T-cell (primary cell): ENCODE measurements at places on chromosomes 3 and 15.

DNA sequence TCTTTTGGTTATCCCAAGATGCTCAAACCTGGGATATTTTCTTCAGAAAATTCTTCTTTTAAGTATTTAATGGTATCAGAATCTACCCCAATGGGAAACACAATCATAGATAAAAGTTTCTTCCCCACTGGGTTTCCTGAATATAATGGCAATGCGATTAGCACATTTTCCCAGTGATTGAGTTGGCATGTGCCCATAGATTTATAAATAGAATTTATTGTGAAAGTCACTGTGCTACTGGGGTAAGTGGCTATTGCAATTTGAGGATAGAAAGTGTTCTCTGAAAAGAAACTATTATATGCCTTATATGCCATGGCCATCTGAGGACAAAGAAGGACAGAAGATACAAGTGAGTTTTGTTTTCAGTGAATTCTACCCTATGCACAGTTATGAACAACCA is 99.0 kb upstream of the RBMS3 start:
- no peaks in the 10 kb centered on the region for H3K27me3 ChIP-seq
- H3K36me3 ChIP-seq, result no peaks in the 10 kb centered on the region
- H3K4me3 ChIP-seq, result no peak overlapping the region
- DNase-seq, result no peak

DNA sequence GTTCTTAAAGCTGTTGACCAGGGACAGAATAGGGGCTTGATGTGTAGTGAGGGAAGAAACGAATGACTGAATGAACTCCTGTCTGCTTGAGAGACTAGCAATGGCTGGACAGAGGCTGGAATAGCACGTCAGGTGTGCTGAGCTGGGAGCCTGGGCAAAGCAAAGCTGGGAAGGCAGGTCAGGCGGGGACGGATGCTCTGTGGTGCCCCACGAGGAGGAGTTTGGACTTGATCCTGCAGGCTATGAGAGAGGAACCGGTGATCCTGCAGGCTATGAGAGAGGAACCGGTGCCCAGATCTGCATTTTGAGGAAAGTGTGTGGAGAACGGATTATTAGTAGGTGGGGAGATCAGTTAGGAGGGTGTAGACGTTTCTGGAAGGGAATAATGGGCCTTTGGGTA is 31.3 kb upstream of the PSTPIP1 start:
- no peaks in the 10 kb centered on the region for H3K4me1 ChIP-seq
- no peaks in the 10 kb centered on the region for H3K27me3 ChIP-seq
- no peaks in the 10 kb centered on the region for H3K36me3 ChIP-seq

DNA sequence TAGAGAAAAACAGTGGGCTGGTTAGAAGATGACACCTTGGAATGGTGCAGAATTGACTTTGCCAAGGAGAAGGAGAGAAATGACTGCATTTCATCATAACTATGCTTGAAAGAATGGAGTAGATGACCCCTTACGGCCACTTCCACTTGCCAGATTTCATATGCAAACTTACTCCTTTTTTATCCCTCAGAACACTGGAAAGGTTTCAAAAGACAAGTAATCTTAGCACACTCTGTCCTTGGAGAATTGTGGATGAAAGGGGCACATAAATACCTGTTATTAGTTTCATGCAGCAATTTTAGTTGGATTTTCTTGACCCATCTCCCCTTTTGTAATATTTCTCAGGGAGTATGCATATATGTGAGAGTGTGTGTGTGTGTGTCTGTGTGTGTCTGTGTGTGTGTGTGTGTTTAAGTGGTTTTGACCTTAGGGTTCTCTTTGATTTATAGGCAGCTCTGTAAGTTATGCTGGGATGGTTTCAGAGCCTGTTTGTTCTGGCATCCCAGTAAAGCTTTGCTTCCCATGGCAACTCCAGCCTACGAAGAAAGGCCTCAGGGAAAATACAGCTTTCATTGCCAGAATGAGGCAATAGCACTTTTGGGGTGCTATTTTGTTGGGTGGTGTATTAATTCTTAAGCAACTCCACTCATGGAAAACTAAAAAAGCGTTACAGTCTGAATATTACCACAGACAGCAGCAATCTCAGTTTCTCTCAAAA is 122.2 kb upstream of the TP63 start:
- H3K36me3 ChIP-seq, result no peaks in the 10 kb centered on the region
- H3K4me1 ChIP-seq, result no peaks in the 10 kb centered on the region
- no peak overlapping the region for H3K27ac ChIP-seq
- peaks cover 2% of the 10 kb centered on the region for H3K27me3 ChIP-seq
- DNase-seq, result no peak

- H3K36me3 ChIP-seq, result no peaks in the 10 kb centered on the region
- no peak overlapping the region for H3K4me3 ChIP-seq
- no peaks in the 10 kb centered on the region for H3K4me1 ChIP-seq
- H3K27ac ChIP-seq, result no peak overlapping the region
- no peak for DNase-seq
- no peaks in the 10 kb centered on the region for H3K27me3 ChIP-seq
Observed at GRCh38 chr3:160963949-160964348, 141.2 kb downstream of the B3GALNT1 start.

GRCh38 chr15:78032671-78033070 is 44.8 kb downstream of the TBC1D2B start:
- H3K4me3 ChIP-seq, result no peak overlapping the region
- peaks cover 28% of the 10 kb centered on the region for H3K36me3 ChIP-seq
- H3K27ac ChIP-seq, result peak overlapping the region; percentile 87
- no peak for DNase-seq
- no peaks in the 10 kb centered on the region for H3K27me3 ChIP-seq

DNA sequence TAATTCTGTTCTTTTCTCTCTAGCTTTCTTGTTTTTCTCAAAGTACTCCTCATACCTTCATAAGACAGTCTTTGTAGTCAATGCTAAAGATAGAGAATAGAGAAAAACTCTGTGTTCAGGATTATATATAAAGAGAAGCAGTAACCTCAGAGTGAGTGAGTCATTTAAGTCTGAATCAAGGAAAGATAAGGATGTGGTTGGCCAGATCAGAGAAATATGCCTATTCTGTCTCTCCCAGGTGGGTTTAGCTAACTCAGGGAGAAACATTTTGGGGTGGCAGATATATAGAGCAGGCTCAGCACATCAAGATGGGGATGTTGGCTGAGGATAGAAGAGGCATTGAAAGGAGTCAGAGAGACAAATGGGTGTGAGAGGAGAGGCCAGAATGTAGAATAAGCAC is 31.4 kb downstream of the GTF2E1 start:
- no peak overlapping the region for H3K27ac ChIP-seq
- no peaks in the 10 kb centered on the region for H3K27me3 ChIP-seq
- no peaks in the 10 kb centered on the region for H3K36me3 ChIP-seq
- no peak overlapping the region for H3K4me3 ChIP-seq

DNA sequence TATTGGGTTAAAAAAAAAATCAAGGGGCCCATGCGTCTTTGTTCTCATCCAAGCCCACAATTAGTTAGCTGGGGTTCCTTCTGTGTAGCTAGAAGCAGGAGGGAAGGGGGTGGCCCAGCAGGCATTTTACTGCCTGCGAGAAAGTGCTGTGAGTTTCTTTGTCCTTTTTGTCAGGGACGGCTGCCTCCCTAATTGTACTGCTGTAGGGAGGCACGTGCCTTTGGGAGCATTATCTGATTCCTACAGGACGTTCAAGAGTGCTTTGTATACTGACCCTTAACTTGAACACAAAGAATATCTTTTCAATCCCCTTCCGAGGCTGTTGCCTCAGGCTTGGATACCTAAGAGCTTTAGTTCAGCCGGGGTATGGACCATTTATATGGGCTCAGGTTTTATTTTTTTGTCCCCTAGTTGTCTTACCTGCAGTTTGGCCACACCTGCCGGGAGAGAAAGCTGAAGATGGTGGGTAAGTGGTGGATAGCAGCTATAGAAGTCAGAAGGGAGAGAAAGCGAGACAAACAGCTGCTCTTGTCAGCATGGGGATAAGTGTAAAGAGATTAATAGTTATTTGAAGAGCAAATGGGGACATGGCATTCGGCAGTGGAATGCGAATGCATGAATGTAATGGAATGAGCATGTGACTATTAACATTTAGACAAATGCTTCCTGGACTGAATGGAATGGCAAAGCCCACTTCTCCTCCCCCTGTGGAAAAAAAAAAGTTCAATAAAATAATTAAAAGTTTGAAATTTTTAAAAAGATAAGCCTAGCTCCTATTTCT is 175.2 kb downstream of the TP63 start:
- no peak overlapping the region for H3K4me3 ChIP-seq
- no peaks in the 10 kb centered on the region for H3K36me3 ChIP-seq

GRCh38 chr3:194129581-194130133 is 6.3 kb upstream of the HES1 start:
- peaks cover 2% of the 10 kb centered on the region for H3K27me3 ChIP-seq
- H3K27ac ChIP-seq, result no peak overlapping the region
- peaks cover 12% of the 10 kb centered on the region for H3K4me1 ChIP-seq
- H3K36me3 ChIP-seq, result no peaks in the 10 kb centered on the region

DNA sequence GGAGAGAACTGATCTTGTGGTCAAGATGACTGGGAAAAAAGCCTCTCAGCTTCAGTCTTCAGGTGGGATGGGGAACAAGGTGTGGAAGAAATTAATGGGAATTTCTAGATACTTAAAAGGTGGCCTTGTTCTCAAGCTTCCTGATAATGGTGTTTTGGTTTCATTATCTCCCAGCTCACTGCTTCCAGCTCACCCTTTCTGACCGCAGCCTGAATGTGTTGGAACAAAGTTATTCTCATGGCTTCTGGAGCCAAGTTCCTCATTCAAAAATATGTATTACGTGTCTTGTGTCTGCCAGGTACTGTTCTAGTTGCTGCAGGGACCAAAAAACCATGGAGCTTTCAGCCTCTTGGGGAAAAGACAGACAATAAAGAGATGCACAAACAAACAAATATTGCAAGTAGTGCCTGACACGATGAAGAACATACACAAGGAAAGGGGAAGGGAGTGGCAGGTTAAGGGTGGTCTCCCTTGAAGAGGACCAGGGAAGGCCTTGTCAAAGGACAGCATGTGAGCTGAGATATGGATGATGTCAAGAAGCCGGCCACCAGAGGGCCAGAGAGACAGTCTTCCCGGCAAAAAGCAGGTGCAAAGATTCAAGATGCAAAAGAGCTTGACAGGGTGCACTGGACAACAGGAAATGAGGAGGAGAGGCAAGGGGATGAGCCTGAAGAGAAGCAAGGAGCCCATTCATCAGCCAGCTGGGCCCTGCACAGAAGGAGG is 35.5 kb downstream of the ARRDC4 start:
- H3K4me3 ChIP-seq, result no peak overlapping the region
- H3K27me3 ChIP-seq, result no peaks in the 10 kb centered on the region
- no peaks in the 10 kb centered on the region for H3K36me3 ChIP-seq
- H3K4me1 ChIP-seq, result no peaks in the 10 kb centered on the region

DNA sequence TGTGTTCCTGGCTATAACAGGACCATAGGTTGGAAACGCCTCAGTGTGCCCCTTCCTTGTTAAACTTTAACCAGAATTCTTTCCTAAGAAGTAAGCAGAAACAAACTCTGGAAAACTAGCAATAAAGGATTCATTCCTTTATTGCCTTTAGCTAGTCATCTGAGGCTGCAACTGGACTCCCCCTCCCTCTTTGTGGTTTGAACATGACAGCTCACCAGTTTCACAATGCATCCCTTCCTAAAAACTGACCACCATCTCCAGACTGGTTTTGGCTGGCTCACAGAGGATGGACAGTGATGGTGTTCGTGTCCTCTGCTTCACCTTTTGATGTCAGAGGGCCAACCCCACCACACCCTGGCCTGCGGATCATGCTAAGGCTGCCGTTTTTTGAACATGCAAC is 27.9 kb upstream of the TGFBR2 start:
- H3K4me1 ChIP-seq, result peaks cover 2% of the 10 kb centered on the region
- H3K27me3 ChIP-seq, result no peaks in the 10 kb centered on the region
- no peak overlapping the region for H3K27ac ChIP-seq
- DNase-seq, result no peak
- no peaks in the 10 kb centered on the region for H3K36me3 ChIP-seq
- H3K4me3 ChIP-seq, result no peak overlapping the region

DNA sequence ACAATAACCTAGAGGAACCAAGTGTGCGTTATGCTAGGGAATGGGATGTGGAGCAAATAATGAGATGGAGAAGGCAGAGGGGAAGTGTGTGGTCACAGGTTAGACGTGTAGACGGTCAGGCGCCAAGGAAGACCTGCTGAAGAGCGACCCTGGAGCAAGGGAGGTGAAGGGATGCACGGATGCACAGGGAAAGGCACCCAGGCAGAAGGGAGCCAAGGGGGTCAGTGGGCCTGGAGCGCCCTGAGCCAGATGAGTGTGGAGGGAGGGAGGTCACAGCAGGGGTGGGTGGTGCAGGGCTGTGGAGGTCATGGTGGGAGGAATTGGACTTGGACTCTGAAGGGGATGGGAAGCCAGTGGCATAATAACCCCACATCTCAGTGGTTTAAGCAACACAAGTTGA is 70.2 kb downstream of the SLC6A1 start:
- H3K27ac ChIP-seq, result no peak overlapping the region
- H3K4me1 ChIP-seq, result peaks cover 6% of the 10 kb centered on the region
- H3K4me3 ChIP-seq, result no peak overlapping the region
- no peaks in the 10 kb centered on the region for H3K36me3 ChIP-seq
- DNase-seq, result no peak
- H3K27me3 ChIP-seq, result peaks cover 34% of the 10 kb centered on the region

DNA sequence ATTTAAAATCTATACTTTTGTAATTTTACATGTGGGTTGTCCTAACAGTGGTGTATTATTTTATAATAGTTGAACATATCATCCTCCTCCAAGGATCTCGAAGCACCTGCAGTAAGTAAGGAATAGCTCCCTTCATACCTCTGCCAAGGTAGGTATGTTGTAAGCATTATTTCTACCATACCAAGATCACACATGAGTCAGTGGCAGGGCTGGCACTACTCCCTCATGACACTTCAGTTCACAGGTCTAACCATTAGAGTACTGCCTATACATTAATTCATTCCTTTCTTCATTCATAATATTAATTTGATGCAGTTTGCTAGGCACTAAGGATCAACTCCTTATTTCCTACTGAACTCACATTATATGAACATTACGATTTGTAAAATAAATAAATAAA is 11.9 kb upstream of the LEKR1 start:
- no peak for DNase-seq
- no peak overlapping the region for H3K27ac ChIP-seq
- H3K27me3 ChIP-seq, result no peaks in the 10 kb centered on the region
- H3K36me3 ChIP-seq, result peaks cover 3% of the 10 kb centered on the region
- no peak overlapping the region for H3K4me3 ChIP-seq
- H3K4me1 ChIP-seq, result peaks cover 16% of the 10 kb centered on the region

GRCh38 chr15:41603411-41603935 is 44.5 kb downstream of the TYRO3 start:
- H3K27me3 ChIP-seq, result peaks cover 16% of the 10 kb centered on the region
- H3K4me3 ChIP-seq, result no peak overlapping the region
- DNase-seq, result no peak
- no peak overlapping the region for H3K27ac ChIP-seq
- no peaks in the 10 kb centered on the region for H3K36me3 ChIP-seq

GRCh38 chr15:32952901-32953532 is 235.2 kb downstream of the GREM1 start:
- H3K27me3 ChIP-seq, result peaks cover 3% of the 10 kb centered on the region
- H3K36me3 ChIP-seq, result no peaks in the 10 kb centered on the region
- no peaks in the 10 kb centered on the region for H3K4me1 ChIP-seq
- H3K27ac ChIP-seq, result no peak overlapping the region

GRCh38 chr3:34305266-34305665 is 506.8 kb downstream of the PDCD6IP start:
- no peaks in the 10 kb centered on the region for H3K4me1 ChIP-seq
- no peak overlapping the region for H3K4me3 ChIP-seq
- no peaks in the 10 kb centered on the region for H3K36me3 ChIP-seq
- no peaks in the 10 kb centered on the region for H3K27me3 ChIP-seq
- H3K27ac ChIP-seq, result no peak overlapping the region
